ENCODE measurements at places on chromosomes 1 and 21. TPM values are rescaled to one million over a fixed set of nuclear protein-coding genes. Genes with fewer than 3 reads are reported as not detected.

DNA sequence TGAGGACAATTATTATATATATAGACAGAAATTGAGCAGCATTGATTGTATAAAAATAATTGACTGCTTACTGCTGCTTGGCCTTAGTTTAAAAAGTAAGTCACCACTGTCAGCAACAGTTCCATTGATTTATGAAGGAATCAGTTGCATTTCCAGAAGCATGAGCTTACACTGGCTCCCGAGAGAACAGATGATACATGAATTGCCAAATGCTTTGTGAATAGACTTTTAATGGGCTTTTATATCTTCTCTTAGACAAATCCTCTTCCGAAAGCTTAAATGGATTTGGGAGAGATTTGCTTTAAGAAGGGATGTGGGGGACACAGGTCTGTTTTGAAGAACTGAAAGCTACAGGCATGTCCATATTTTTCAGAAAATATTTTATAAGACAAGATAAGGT lies 7.5 kb downstream of the FHAD1 start:
- no peak for DNase-seq

DNA sequence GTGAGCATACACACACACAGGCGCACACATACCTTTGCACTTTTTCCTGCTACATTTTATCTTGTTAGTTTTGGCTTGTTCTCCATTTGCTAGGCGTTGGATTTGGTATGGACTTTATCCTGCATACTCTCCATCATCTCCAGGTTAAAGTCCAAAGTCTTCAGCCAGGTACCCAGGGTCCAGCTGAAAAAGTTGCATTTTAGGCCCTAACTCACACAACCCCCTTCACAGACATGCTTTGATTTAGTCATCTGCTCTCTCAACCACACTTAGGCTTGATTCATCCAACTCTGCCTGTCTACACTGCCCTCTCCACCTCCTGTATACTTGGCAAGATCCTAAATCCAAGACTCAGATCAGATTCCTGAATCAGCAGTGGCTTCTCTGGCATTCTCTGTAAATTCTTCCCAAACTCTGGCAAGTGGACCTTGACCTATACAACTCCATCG lies 10.7 kb upstream of the LAMB3 start:
- DNase-seq, result no peak

DNA sequence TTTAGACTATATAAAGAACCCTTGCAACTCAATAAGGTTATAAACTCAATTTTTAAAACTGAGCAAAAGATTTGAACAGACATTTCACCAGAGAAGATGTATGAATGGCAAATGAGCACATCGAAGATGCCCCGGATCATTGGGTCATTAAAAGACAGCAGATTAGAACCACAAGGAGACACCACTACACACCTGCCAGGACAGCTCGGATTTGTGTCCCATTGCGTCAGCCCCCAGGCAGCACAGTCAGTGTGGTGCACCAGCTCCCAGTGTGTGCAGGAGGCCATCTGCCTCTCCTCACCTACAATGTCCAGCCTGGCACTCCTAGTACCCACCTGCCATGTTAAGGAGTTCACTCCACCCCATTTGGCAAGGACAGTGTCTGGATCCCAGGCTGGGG lies 61.1 kb upstream of the LRP8 start:
- no peak for DNase-seq

DNA sequence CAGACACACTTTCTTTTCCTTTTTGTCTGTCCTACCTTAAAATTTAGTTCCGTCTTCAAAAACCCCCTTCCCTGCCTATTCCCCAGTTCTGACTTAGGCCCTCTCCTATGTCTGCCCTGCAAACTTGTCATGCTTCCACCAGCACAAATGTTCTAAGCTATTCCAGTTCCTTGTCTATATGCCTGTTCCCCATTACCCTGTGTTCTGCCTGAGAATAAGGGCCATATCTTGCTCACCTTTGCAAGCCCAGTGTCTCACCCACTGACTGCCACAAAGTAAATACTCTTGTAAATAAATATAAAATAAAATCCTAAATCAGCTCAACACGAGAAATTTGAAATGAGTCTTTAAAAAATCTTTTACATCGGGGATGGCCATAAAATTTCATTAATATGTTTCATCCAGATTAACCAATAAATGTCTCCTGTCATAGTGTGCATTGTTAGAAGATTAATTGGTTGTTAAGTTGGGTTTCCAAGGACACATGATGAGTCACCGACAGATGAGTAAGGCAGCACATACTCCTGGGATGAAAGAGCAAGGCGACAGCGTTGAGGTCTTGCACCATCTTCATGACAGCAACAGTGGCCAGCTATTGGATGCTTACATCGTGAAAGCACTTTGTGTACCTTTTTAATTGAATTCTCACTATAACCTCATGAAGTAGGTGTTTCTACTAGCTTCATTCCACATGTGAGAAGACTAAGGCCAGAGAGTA lies 92.6 kb upstream of the NGF start:
- peak; percentile 30 for DNase-seq

GRCh38 chr1:55155522-55155921 lies 59.6 kb downstream of the USP24 start:
- peak; percentile 53 for DNase-seq

DNA sequence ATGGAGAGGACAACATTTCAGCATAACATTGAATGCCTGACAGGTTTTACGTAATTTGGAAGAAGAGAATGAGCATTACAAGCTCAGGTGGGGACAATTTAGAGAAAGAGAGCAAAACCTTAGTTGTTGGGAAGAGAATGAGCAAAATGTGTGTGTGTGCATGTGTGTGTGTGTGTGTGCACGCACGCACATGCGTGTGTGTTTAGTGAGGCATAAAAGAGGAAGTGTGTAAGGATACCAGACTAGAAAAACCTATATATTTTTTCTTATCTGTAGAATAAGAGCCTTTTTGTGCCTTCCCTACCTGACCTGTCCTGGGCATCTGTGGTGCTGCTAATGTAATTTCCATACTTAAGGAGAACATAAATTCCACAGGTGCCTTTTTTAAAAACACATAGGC lies 99.0 kb upstream of the PLXNA2 start:
- no peak for DNase-seq

The CATSPERE gene
- total RNA-seq, result 0.59 TPM

The AMY1A gene
- not detected for total RNA-seq

The PGLYRP4 gene
- total RNA-seq, result not detected

The B3GALT2 gene
- total RNA-seq, result 26.4 TPM

DNA sequence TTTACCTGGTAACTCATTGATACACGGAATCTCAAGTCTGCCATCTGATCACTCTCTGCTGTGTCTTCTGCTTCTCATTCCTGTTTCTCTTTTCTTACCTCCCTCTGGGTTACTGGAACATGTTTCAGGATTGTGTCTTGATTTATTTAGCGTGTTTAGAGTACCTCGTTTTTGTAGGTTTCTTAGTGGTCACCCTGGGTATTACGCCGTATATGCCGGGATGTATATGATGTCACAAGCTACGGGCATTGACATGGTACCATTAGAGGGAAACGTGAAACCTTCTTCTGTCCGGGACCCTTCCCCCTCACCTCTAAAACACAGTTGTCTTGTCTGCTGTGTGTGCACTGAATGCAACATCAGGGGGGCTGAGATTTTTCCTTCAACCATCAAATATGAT lies 2.8 kb downstream of the ACTRT2 start:
- DNase-seq, result no peak

The TRNP1 gene
- 40.6 TPM for total RNA-seq

GRCh38 chr1:66245691-66246090 lies 288.3 kb upstream of the SGIP1 start:
- DNase-seq, result no peak

DNA sequence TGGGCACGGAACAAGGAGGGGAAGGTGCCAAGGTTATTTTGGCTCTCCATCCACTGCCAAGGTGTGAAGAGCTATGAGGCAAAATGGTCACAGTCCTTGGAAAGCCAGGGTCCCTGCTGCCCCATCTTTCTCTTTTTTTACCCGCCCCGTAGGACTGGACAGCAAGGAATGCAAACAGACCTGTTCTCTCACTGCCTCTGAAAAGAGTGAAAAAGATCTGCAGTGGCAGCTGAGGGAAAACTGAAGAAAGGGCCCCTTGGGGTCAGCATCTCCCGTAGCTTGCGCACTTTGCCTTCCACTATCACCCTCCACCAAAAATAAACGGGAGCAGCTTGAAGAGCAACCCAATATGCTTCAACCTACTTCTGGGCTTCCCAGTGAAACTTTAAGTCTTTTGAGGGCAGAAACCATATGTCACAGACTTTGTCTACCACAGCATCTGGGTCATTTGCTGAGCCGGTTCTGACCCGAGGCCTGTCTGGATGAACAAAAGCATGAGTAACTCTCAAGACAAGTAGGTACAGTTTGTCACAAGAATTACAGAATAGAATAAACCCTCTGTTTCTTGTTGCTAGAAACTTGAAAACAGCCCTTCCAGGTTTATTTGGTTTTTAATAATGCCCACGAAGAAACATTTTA lies 9.4 kb upstream of the KIF14 start:
- DNase-seq, result no peak

GRCh38 chr1:165852871-165853270 lies 25.5 kb downstream of the UCK2 start:
- DNase-seq, result no peak

DNA sequence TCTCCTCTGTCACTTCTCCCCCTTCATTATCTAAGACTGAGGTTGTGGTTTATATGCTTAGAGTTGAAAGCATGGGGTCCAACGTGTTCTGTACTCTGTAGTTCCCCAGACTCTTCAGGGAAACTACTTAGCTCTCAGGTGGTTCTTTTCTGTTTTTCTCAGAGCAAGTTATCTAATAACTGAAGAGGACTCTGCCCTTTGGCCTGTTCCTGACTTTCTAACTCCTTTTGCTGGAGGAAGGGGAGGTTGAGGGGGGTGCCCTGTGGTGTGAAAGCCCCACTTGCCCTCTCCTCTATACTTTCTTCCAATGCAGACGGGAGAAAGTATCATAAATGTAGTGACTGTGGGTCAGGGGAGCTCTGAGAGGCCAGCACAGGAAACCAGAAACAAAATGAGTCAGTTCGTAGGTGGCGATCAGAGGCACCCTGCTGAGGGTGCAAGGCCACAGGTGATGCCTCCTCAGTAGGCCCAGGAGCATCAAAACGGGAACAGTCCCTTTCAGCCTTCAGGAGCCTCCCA lies 5.0 kb downstream of the SLC25A44 start:
- DNase-seq, result no peak

The HES4 gene
- 42.1 TPM for total RNA-seq

- DNase-seq, result no peak
These were observed 2.7 kb upstream of the CDC42BPA start for GRCh38 chr1:227321035-227321434.

GRCh38 chr1:223423641-223424233 lies 30.5 kb downstream of the CCDC185 start:
- no peak for DNase-seq

DNA sequence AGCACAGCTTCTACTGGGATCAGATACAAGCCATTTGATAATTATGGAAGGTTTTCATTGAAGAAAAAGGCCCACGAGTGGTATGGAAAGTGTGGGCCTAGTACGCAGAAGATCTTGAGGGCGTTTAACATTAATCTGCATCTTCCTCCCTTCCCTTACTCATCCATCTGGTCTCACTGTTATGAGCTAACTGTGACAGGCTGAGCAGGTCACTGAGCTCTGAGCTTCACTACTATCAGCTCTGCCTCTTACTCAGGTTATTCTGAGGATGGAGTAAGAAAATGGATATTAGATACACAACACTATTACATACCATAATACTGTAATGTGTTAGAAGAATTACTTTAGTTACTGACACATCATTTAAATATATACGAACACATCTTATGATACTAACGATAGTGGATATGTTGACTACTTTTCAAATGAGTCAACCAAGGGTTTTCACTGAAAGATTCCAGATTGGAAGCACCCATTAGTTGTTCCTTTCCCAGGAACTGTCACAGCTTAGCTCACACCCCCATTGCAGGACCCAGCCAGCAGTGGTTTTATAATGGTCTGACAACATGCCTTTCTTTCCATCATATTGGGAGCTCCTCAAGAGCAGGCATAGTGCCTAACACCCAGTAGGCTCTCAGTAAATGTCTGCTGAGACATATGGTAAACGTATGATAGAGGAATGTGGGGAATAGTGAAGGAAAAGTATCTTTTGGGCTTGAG lies 97.8 kb upstream of the C8B start:
- DNase-seq, result no peak

The LYPD8 gene
- total RNA-seq, result not detected

DNA sequence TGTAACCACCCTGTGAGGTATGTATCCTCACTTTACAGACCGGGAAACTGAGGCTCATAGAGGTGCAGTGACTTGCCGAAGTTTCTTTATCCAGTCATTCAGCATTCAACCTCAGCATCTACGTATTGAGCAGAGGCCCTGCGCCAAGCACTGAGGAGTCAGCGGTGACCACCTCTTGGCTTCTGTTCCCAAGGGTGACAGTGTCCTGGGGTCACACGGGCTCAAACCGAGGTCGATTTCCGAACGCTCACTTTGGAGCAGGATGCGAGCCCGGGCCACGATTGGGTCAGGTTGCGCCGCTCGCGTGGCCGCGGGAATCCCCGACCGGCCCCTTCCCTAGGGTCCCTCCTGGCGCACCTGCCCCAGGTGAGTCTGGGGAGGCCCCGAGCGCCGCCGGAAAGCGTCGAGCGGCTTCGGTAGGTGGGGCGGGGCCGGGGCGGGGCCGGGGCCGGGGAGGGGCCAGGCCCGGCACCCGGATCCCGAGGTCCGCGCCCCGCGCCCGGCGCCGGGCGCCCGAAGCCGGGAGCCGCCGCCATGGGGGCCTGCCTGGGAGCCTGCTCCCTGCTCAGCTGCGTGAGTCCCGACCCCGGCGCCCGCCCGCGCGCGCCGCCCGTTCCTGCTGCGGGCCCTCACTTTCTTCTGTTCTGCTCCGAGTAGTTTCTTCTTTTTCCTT lies at the start of gene SERINC2:
Gene SERINC2 (plus strand): TSS at position 482 of the 673 bp plus-strand sequence. CDS start 53 bp downstream, at position 535.
- DNase-seq, result no peak

GRCh38 chr1:228937851-228938536 lies 202.7 kb downstream of the RHOU start:
- peak; percentile 40 for DNase-seq

DNA sequence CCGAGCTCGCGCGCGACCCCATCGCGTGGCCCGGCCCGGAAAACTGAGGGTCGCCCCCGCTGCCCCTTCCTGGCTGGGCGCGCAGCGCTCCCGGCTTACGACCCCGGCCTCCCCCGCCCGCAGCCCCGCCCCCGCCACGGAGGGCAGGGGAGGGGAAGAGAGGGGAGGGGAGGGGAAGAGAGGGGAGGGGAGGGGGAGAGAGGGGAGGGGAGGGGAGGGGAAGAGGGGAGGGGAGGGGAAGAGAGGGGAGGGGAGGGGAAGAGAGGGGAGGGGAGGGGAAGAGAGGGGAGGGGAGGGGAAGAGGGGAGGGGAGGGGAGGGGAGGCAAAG lies 6.7 kb upstream of the ANKRD65 start:
- no peak for DNase-seq
